Stromal cell of bone marrow (primary cell): ENCODE measurements at places on chromosomes 4 and X.
A peak's percentile ranks its signal among the peaks of the same experiment; 100 is the strongest.

DNA sequence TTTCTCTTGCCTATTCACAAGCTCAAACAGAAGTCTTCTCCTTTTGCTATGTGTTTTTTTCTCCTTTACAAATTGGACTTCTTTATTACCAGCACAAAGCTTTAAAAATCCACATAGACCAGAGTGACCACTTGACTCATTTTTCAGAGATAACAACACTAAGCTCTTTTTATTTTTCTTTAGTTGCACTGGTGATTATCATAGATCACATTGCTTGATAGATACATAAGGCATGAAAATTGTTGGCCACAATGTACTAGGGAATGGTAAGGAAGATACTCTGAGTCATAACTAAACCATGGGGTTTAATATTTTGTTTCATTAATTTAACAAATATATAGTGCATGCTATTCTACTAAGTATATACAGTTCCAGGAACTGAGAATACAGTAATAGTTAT, 159.0 kb downstream of the GASK1B start:
- DNase-seq = no peak

DNA sequence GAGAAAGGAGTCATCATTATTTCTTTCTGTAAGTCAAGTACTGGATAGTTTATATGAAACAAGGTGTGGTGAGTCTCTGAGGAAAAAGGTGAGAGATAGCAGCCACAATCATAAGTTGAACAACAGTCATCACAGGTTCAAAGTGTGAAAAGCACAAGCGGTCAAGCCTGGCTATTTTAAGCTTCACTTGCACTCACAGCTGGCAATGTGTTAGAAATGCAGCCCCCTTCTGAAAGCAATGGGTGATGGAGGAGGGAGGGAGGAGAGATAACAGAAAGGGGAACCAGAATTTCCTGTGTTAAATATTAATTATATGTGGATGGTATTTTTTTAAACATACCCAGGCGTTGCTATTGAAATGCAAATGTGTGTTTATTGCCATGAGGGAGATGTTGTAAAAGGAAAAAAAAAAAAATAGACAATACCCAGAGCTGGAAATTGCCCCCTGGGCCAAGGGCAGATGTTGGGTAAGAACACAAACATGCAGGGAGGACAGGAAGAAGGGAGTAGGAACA, 26.9 kb upstream of the BMP3 start:
- DNase-seq = no peak

GRCh38 chrX:103847174-103847870, 15.3 kb upstream of the RAB9B start:
- no peak for DNase-seq

GRCh38 chr4:43242606-43243005, 350.1 kb downstream of the GRXCR1 start:
- DNase-seq = peak; percentile 2

DNA sequence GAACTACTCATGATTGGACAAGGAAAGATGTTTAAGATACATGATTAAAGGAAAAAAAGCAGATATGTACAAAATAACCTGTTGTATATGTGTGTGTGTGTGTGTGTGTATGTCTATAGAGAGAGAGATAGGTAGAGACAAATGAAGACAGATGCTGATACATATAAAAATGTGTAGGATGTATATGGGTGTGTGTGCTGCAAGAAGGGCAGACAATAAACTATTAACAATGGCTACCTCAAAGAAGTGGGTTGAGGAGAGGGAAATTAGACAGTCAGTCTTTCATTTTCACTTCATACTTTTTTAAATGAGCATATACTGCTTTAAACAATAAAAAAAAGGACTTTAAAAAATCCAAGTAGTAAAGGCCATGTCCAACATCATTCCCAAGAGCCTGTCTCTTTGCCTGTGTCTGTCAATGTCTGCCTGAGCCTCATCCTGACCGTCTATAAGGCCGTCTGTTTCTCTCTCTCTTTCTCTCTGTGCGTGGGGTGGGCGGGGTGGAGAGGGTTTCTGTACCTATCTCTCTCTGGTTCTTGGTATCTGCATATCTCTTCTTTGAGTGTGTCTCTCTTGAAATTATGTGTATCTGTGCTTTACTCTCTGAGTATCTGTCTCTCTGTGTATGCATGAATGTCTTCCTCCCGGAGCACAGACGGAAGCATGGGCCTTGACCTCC, 62.8 kb downstream of the LRBA start:
- DNase-seq = no peak

DNA sequence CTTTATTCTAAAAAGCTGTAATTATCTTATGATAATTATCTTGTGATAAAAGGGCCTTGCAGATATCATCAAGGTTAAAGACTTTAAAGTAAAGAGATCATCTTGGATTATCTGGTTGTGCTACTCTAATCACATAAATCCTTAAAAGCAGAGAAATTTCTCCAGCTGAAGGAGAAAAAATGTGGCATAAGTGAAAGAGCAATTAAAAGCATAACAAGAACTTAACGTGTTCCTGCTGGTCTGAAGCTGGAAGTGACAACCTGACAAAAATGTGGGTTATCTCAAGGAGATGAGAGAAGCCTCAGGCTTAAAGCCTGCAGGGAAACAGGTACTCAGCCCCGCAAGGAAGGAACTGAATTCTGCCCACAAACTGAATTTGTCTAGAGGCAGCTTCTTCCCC, 449.1 kb upstream of the NDST4 start:
- DNase-seq = no peak

DNA sequence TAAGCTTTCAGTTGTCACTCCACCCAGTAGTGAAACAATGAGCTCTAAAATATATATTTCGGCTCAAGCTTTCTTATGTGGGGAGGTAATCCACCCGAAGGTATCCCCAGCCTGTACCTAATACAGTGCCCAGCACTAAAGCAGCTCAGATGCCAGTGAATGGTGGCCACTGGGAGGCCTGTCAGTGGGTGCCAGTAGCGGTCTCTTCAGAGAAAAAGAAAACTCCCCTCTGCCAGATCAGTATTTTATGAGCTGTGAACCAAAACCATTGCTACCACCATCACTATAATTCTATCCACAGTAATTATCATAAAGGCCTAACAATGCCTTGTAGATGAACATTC, 835 bp upstream of the NFKB1 start:
- DNase-seq = no peak

DNA sequence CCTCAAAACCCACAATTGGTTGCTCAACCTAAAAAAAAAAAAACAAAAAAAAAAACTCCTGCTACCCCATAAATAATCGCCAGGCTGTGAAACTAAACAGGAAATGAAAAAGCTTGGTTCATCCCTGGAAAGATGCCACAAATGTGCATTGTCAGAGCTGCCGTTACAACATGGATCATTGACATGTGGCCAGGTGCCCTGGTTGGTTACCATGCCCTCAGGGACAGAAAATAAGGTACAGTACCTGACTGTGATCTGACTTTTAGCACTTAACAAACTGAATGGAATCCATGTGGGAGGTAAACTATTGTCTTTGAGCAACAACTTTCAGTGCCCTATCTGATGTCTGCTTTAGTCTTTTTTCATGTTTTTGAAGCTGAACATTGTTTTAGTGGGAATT, 118.0 kb upstream of the RPL34 start:
- no peak for DNase-seq

GRCh38 chr4:128930051-128930450, 120.6 kb downstream of the JADE1 start:
- DNase-seq = no peak

DNA sequence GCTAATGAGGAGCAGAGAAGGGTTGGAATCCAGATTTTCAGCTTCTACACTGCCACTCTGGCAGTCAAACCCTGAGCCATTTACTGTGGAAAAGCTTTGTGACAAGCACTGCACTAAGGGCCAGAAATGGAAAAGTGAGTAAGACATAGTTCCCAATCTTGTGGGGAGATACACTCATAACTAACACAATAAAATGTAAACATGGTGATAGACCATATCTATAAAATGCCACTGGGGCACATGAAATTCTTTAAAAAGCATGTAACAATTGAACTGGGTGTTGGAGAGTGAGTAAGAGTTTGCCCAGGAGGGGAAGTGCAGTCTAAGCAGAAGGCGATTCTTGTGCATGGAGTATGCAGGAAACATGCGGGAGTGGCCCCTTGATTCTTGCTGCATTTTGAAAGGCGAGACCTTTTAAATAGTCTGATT, 32.0 kb upstream of the ANXA5 start:
- peak; percentile 61 for DNase-seq

GRCh38 chrX:53283567-53283966, 2.2 kb upstream of the IQSEC2 start:
- no peak for DNase-seq

- DNase-seq = peak; percentile 22
Observed at GRCh38 chr4:113645771-113646441, 115.6 kb downstream of the CAMK2D start.

DNA sequence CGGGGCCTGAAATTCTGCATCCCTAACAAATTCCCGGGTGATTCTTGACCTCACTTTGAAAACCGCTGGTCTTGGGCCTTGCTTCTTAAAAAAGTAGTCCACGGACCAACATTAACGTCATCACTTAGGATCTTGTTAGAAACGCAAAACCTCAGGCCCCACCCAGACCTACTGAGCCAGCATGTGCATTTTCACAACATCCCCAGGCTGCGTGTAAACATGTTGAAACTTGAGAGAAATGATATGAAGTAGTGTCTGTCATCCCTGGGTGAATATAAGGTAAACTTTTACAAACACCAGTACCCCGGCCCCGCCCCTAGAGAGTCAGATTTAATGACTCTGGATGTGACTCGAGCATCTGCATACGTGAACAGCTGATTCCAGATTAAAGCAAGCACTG, 33.7 kb downstream of the SORBS2 start:
- DNase-seq = no peak

GRCh38 chrX:42664680-42665079, 113.3 kb downstream of the PPP1R2C start:
- DNase-seq = no peak

GRCh38 chr4:24850674-24851073, 55.3 kb downstream of the SOD3 start:
- DNase-seq = peak; percentile 93

DNA sequence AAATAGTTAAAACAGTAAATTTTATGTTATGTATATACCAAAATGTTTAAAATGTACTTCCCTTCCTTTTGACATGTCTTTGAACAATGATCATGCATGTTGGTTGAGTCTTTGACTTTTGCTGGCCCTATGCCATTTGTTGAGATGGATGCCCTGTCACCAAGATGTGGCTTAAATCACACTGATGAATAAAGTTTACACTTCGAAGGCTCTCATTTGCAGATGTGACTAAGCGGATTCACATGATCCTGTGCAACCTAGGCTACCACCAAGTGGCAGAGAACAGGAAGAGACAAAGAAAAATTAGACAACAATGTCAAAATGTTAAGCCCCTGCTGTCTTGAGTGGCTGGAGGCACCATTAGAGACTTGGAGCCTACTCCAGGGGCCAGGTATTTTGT, 139.9 kb downstream of the RAB28 start:
- no peak for DNase-seq

DNA sequence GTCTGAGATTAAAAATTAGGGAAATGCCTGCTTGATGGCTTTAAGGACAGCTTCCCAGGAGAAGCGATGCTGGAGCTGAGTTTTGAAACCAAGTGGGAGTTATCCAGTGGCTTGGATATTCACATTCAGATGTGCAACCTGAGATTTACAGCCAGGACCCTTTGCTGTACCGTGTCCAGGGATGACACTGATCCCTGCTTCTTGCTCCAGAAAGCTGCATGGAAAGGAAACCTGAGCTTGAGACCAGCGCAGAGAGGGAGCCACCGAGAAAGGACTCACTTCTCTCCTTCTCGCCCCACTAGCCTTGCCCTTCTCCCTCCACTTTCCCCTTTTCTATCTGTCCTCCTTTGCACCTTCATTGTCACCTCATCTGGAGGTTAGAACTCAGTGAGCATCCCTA, 254.5 kb upstream of the PPARGC1A start:
- no peak for DNase-seq

- DNase-seq = no peak
Observed at GRCh38 chr4:38323141-38323641, 340.8 kb upstream of the KLF3 start.
